ENCODE measurements at places on chromosomes 13 and 19. TPM values are rescaled to one million over a fixed set of nuclear protein-coding genes. Genes with fewer than 3 reads are reported as not detected.
A peak's percentile ranks its signal among the peaks of the same experiment; 100 is the strongest.

The CASP14 gene
- not detected for total RNA-seq

The ZNF416 gene
- total RNA-seq, result 5.5 TPM

The KCNRG gene
- 0.20 TPM for total RNA-seq

DNA sequence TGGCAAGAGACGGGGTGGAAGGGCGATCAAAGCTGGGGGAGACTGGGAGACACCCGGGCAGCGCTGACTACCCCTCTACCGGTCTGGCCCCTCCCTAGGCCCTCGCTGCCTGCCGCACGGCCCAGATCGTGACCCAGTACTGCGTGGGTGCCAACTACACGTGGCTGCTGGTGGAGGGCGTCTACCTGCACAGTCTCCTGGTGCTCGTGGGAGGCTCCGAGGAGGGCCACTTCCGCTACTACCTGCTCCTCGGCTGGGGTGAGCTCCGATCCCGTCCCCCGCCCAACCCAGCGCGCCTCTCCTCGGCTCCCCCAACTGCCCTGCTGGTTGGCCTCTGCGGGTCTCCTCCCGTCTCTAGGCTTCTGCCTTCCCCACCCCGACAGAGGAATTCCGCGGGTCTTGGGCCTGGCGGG is 8.8 kb downstream of the GIPR start:
- no peaks in the 10 kb centered on the region for H3K36me3 ChIP-seq
- H3K4me3 ChIP-seq, result peak overlapping the region; percentile 47
- DNase-seq, result no peak
- peak overlapping the region; percentile 88 for H3K27ac ChIP-seq
- H3K27me3 ChIP-seq, result no peaks in the 10 kb centered on the region

DNA sequence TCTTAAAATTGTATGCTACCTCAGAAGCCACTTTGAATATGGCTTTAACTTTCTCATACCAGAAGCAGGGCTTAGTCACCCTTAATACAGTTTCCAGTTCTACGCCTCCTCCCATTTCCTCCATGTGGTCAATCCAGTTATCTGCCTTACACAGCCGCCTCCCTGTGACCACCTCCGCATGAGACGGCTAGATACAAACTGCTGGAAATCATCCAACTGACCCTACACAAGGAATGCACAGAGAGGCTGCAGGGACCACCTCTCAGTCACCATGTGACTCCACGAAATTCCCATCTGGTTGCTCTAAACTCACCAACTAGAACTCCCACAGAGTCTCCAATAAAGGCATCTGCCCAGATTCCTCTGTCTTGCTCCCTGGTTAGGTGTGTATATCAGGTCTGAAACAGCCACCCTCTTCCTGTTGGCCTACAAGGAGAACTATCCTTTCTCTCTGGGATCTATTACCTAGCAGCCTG is 6.8 kb downstream of the ZNF564 start:
- no peak for DNase-seq
- H3K36me3 ChIP-seq, result peaks cover 2% of the 10 kb centered on the region
- no peak overlapping the region for H3K27ac ChIP-seq
- H3K4me3 ChIP-seq, result no peak overlapping the region
- no peaks in the 10 kb centered on the region for H3K27me3 ChIP-seq

GRCh38 chr13:59770451-59770850 is 393.3 kb downstream of the DIAPH3 start:
- DNase-seq, result no peak
- H3K27me3 ChIP-seq, result no peaks in the 10 kb centered on the region
- H3K27ac ChIP-seq, result no peak overlapping the region
- H3K36me3 ChIP-seq, result no peaks in the 10 kb centered on the region

DNA sequence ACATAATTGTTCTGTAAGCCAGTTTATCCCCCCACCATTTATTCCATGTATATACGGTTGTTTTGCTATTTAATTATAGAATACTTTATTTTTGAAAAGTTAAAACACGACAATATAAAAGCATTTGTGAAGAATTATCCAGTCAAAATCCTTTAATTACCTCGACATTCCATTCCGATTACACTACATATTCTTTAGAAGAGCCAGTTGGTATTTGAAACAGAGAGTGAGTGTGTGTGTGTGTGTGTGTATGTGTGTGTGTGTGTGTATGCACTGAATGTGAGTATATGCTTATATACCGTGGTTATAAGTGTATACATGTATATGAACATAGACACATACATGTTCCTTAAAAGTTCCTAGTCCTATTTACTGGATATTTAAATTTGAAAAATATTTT is 87.8 kb upstream of the KLF5 start:
- H3K4me3 ChIP-seq, result no peak overlapping the region
- H3K27me3 ChIP-seq, result no peaks in the 10 kb centered on the region
- no peak for DNase-seq
- no peak overlapping the region for H3K27ac ChIP-seq
- peaks cover 21% of the 10 kb centered on the region for H3K4me1 ChIP-seq

DNA sequence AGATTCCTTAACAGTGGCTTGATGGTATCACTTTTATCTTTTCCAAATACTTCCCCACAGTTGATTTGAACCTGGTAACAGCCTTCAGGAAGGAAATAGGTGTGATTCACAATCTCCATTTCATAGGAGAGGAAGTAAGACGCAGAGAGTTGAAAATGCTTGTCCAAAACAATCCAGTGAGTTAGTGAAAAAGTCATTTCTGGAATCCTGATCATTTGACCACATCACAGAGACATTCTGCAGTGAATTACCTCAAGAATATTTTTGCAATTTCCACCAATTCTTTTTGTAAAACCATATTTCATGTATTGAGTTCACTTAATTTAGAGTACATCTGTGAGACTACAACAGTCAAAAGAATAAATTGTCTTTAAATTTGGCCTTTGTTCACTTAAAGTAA is 292.8 kb downstream of the DCLK1 start:
- H3K36me3 ChIP-seq, result no peaks in the 10 kb centered on the region
- no peak overlapping the region for H3K27ac ChIP-seq
- H3K4me3 ChIP-seq, result no peak overlapping the region
- no peaks in the 10 kb centered on the region for H3K4me1 ChIP-seq
- no peak for DNase-seq

- H3K27ac ChIP-seq, result no peak overlapping the region
- no peak overlapping the region for H3K4me3 ChIP-seq
- DNase-seq, result no peak
- no peaks in the 10 kb centered on the region for H3K4me1 ChIP-seq
- no peaks in the 10 kb centered on the region for H3K36me3 ChIP-seq
- no peaks in the 10 kb centered on the region for H3K27me3 ChIP-seq
Observed at GRCh38 chr19:21617740-21618339, 112.4 kb downstream of the ZNF429 start.

DNA sequence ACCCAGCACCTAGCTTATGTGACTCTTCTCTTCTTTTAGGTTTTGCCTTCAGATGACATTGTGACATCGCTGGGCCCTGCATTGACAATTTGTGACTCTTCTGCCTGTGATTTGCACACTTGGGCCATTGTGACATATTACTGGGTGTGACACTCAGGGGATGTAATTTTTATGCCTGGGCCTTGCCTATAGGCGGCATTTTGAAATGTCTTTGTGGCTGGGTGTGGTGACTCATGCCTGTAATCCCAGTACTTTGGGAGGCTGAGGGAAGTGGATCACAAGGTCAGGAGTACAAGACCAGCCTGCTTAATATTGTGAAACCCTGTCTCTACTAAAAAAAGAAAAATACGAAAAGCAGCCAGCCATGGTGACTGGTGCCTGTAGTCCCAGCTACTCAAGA is 28.4 kb upstream of the ZNF681 start:
- no peaks in the 10 kb centered on the region for H3K4me1 ChIP-seq
- no peak overlapping the region for H3K27ac ChIP-seq
- no peaks in the 10 kb centered on the region for H3K27me3 ChIP-seq
- no peak for DNase-seq
- no peaks in the 10 kb centered on the region for H3K36me3 ChIP-seq

GRCh38 chr19:6113616-6114188 is 3.4 kb upstream of the RFX2 start:
- H3K27ac ChIP-seq, result peak overlapping the region; percentile 46
- DNase-seq, result no peak
- H3K27me3 ChIP-seq, result no peaks in the 10 kb centered on the region
- H3K4me1 ChIP-seq, result no peaks in the 10 kb centered on the region

Measured in Caco-2 (cell line).